ENCODE measurements at places on chromosomes 5 and 9.

- H3K4me3 ChIP-seq, result peak overlapping the region; percentile 45
- H3K4me1 ChIP-seq, result peaks cover 42% of the 10 kb centered on the region
- no peaks in the 10 kb centered on the region for H3K36me3 ChIP-seq
- H3K27me3 ChIP-seq, result no peaks in the 10 kb centered on the region
- peak; percentile 22 for DNase-seq
These were observed 93.4 kb downstream of the SIL1 start for GRCh38 chr5:139104577-139105276.

- H3K36me3 ChIP-seq, result no peaks in the 10 kb centered on the region
- H3K27me3 ChIP-seq, result no peaks in the 10 kb centered on the region
- no peaks in the 10 kb centered on the region for H3K4me1 ChIP-seq
These were observed 61.0 kb downstream of the INVS start for GRCh38 chr9:100160021-100160420.

GRCh38 chr5:66697796-66698564 lies 101.8 kb downstream of the MAST4 start:
- no peak overlapping the region for H3K27ac ChIP-seq
- H3K4me1 ChIP-seq, result no peaks in the 10 kb centered on the region
- DNase-seq, result no peak
- H3K36me3 ChIP-seq, result no peaks in the 10 kb centered on the region

GRCh38 chr5:95821110-95822021 lies 1.2 kb downstream of the GLRX start:
- peak overlapping the region; percentile 97 for H3K27ac ChIP-seq
- peaks cover 68% of the 10 kb centered on the region for H3K4me1 ChIP-seq
- no peak for DNase-seq
- H3K4me3 ChIP-seq, result peak overlapping the region; percentile 96
- peaks cover 25% of the 10 kb centered on the region for H3K36me3 ChIP-seq

GRCh38 chr5:103013933-103014552 lies 105.9 kb downstream of the GIN1 start:
- peaks cover 28% of the 10 kb centered on the region for H3K4me1 ChIP-seq
- no peak for DNase-seq
- no peak overlapping the region for H3K27ac ChIP-seq
- no peak overlapping the region for H3K4me3 ChIP-seq
- H3K36me3 ChIP-seq, result peaks cover 21% of the 10 kb centered on the region

DNA sequence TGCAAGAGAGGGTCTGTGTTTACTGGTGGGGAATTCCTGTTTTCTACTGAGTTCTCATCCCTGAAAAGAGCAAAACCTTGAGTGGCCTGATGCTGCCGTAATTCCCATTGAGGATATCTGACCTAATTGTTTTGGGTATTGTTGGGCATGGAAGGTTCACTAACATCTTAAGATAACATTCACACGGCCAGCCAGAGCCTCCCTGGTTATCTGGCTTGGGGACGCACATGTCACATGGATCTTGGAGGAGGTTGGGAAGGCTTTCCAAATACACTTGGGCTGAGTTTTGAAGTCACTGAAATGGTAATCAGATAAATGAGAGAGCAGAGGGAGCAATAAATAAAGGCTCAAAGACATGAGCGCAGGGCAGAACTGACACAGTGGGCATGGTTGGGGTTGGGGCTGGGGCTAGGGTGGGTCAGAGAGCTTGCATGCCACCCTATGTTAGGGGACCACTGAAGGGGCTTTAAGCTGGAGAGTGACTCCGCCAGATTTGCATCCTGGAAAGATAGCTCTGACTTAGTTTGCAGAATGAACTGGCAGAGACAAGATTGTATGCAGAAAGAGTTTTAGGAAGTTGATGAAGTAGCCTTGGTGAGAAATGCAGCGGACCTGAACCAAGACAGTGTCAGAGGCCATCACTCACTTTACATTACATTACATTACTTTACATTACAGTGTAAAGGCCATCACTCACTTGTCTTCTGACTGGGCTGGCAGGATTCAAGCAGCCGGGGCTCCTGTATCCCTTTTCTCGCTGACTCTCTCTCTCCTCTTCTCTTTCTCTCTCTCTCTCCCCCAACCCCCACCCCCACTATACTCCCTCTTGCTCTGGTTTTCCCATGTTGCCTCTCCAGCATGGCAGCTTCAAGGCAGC lies 24.2 kb downstream of the SLC1A1 start:
- peaks cover 10% of the 10 kb centered on the region for H3K4me1 ChIP-seq
- H3K27me3 ChIP-seq, result peaks cover 13% of the 10 kb centered on the region
- no peak overlapping the region for H3K27ac ChIP-seq
- no peak overlapping the region for H3K4me3 ChIP-seq

GRCh38 chr5:179819296-179820126 lies 1.2 kb upstream of the SQSTM1 start:
- H3K27ac ChIP-seq, result peak overlapping the region; percentile 90
- DNase-seq, result peak; percentile 51
- H3K36me3 ChIP-seq, result peaks cover 8% of the 10 kb centered on the region
- H3K4me1 ChIP-seq, result peaks cover 40% of the 10 kb centered on the region
- peaks cover 6% of the 10 kb centered on the region for H3K27me3 ChIP-seq
- H3K4me3 ChIP-seq, result peak overlapping the region; percentile 72

DNA sequence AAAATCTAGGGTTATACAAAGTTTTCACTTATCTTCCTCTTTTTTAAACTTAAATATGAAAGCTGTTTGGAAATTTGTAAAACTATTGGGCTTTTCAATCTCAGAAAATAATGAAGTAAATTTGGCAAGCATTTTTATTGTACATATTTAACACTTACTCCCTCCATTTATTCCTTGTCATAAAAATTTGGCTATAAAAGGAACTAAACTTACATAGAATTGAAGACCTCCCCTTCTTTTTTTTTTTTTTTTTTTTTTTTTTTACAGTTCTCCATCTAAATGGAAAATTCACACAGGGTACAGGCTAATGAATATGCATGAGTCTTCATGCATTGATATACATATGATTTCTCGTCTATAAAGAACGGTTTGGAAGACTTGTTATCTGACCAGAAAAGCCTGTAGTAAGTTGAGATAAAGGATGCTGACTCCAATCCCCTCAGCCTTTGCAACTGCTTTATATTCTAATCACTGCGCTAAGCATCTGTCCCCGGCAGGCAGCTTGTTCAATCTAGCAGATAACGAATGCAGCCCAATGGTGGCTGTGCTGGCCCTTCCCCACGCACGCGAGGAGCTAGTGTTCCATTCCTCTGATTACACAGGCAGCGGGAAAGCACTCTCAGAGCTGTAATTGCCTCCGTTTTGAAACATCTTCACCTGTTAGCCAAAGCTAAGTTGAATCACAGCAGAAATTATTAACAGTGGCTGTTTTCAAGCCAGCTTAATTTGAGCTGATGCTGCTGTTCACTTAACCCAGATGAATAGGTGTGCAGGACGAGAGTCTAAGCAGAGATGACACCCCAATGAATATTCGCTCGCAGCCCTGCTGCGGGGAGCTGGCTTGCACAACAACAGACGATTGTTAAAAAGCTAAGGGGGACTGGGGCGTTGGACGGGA lies 453.8 kb upstream of the ZNF608 start:
- no peaks in the 10 kb centered on the region for H3K36me3 ChIP-seq
- H3K27me3 ChIP-seq, result peaks cover 2% of the 10 kb centered on the region
- H3K27ac ChIP-seq, result no peak overlapping the region
- DNase-seq, result no peak

DNA sequence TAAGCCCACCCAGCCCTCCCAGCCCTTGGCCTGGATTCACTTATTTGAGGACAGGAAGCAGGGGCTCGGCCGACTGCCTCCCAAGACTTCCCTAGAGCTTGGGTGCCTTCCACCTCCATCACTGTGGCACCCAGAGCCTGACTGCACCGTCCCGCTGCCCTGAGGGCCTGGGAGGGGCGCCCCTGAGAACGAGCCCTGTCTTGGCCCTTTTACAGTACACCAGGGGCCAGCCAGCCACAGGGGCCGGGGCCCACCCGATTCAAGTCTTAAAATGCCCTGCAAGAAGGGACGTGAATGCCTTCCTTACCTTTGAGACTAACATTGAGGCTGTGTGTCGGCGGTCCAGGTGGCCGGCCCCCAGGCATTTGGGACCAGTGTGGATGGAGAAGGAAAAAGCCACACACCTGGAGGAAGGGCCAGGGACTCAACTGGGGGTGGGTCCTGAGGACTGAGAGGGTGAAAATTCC lies 16.8 kb downstream of the FAM78A start:
- H3K27ac ChIP-seq, result no peak overlapping the region
- H3K4me3 ChIP-seq, result no peak overlapping the region
- peaks cover 10% of the 10 kb centered on the region for H3K27me3 ChIP-seq

- H3K4me1 ChIP-seq, result no peaks in the 10 kb centered on the region
- no peak overlapping the region for H3K27ac ChIP-seq
- H3K4me3 ChIP-seq, result no peak overlapping the region
- no peaks in the 10 kb centered on the region for H3K36me3 ChIP-seq
- DNase-seq, result no peak
These were observed 22.6 kb upstream of the SLC46A2 start for GRCh38 chr9:112913326-112913725.

DNA sequence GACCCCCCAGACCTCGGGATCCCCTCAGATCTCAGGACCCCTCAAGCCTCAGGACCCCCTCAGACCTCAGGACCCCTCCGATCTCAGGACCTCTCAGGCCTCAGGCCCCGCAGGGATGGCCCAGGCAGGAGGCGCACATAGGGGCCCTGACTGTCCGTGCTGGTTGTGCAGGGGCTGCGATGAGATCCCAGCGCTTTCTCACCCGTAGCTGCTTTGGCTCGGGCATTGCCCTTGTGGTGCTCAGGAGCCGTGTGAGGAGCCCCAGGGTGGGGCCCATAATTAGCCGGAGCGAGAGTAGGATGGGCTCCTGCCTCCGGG lies 680 bp upstream of the LPCAT1 start:
- H3K27me3 ChIP-seq, result peaks cover 15% of the 10 kb centered on the region
- H3K27ac ChIP-seq, result peak overlapping the region; percentile 64
- H3K4me3 ChIP-seq, result peak overlapping the region; percentile 54

DNA sequence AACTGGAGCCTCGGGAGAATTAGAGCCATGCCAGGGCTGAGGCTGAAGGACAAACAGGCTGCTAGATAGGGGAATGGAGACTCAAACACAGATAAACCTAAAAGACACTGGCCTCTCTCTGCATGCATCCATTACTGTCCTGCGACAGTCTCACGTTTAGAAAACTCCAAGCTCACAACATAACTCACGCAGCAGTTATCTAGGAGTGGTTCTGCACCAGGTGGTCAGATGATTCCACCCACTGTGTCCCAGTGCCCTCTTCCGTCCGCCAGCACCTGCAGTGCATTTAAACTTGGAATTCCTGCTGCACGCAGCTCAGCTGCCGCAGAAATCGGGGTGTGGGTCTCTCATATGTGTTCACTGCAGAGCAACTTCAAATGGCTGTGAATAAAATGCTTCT lies 272.6 kb upstream of the IRX2 start:
- H3K27ac ChIP-seq, result no peak overlapping the region
- DNase-seq, result no peak
- H3K27me3 ChIP-seq, result no peaks in the 10 kb centered on the region
- no peak overlapping the region for H3K4me3 ChIP-seq

DNA sequence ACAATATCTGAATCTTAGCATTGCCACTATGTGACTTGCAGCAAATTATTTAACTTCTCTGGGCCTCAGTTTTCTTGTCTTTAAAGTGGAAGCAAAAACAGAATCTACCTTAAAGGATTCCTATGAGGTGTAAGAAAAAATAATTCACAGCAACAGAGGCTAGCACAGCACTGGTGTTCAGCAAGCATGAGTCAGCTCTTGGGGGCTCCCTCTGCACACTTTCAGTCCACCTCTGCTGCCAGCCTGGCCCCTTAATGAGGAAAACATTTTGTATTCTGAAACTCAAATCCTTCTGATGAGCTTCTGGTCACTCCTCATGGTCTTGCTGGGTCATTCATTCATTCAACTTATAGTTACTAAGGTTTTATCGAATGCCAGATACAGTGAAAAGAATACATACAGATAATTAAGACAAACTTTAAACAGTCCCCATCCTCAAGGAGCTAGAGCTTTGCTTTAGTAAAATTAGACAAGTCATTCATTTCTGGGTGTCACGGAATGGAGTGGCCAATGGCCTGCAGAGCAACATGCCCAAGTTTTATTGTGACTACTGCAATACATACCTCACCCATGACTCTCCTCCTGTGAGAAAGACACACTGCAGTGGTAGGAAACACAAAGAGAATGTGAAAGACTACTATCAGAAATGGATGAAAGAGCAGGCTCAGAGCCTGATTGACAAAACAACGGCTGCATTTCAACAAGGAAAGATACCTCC lies 26.8 kb upstream of the IQGAP2 start:
- H3K4me3 ChIP-seq, result no peak overlapping the region
- peaks cover 15% of the 10 kb centered on the region for H3K27me3 ChIP-seq
- H3K36me3 ChIP-seq, result no peaks in the 10 kb centered on the region
- H3K27ac ChIP-seq, result peak overlapping the region; percentile 54

DNA sequence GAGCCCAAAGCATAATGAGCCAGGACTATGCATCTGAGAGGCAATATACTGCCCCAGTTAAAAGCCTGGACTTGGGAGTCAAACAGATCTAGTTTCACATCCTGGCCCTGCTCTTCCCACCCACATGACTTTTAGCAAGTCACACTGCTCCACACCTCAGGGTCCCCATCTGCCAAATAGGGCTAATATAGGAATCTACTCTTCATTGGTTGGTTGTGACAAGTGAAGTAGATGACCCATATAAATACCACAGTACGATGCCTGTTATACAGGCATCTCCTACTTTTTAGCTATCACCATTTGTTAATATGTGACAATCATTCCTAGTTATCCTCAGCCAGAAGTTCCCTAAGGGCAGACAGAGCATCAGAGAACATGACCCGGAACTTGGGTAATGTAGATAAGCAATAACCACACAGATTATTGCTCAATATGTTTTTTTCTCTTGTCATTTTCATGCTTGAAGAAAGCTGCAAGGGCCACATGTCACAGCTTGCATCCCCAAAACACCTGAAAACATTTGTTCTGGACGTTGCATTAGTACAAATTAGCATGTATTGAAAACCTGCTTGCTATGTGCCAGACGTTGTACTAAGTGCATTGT lies 20.4 kb downstream of the ADAM19 start:
- no peaks in the 10 kb centered on the region for H3K27me3 ChIP-seq
- peak overlapping the region; percentile 46 for H3K27ac ChIP-seq
- H3K4me3 ChIP-seq, result no peak overlapping the region
- H3K4me1 ChIP-seq, result peaks cover 75% of the 10 kb centered on the region

DNA sequence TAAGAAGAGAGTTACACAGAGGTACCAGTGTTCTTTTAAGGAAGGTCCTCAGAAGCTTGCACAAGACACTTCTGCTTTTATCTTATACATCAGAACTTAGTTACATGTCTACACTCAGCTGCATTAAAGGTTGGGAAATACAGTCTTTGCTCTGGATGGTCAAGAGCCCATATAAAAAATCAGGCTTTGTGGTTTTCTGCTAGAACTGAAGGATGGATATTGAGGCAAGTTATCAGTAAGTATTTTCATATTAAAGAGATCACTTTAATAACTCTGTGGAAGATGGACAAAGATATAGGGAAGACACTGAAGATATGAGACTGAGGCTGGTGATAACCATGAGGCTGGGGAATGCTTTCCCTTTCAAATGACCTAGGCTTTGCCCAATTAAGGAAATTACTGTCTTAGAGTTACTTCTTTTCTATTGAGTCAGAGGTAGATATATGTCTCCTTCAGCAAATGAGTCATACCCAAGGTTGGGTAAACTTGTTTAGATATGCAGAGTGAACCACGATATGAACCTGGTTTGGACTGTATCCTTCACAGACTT lies 87.0 kb upstream of the TNC start:
- H3K27me3 ChIP-seq, result no peaks in the 10 kb centered on the region
- peak; percentile 88 for DNase-seq
- H3K36me3 ChIP-seq, result no peaks in the 10 kb centered on the region
- H3K4me3 ChIP-seq, result peak overlapping the region; percentile 31
- H3K27ac ChIP-seq, result peak overlapping the region; percentile 67

All from HFFc6 (cell line).